ENCODE measurements at places on chromosomes 5 and 9.

- H3K36me3 ChIP-seq: no peaks in the 10 kb centered on the region
- no peaks in the 10 kb centered on the region for H3K27me3 ChIP-seq
- DNase-seq: peak; percentile 39
- H3K27ac ChIP-seq: peak overlapping the region; percentile 81
Observed at GRCh38 chr9:120412425-120412951, 167.5 kb downstream of the CDK5RAP2 start.

DNA sequence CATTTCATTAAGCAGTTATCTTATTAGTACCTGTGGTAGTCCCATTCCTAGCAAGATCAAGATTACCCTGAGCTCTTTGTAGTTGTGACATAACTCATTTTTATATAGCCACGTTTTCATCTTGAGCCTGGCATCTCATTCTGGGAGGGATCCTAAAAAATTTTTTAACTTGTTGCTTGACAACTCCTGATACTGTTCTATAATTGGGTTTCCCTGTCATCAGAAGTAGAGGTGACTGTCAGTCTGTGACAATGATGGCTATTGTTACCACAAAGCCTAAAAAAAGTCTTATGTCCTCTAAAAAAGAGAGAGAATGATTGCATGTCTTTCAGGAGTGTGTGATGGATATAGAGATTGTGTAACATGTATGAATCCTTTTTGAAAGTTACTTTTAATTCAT is 164.8 kb downstream of the SGCD start:
- no peaks in the 10 kb centered on the region for H3K27me3 ChIP-seq
- H3K4me3 ChIP-seq: no peak overlapping the region
- no peak overlapping the region for H3K27ac ChIP-seq
- no peaks in the 10 kb centered on the region for H3K4me1 ChIP-seq
- DNase-seq: no peak

- no peak overlapping the region for H3K4me3 ChIP-seq
- no peaks in the 10 kb centered on the region for H3K27me3 ChIP-seq
- no peaks in the 10 kb centered on the region for H3K36me3 ChIP-seq
- no peaks in the 10 kb centered on the region for H3K4me1 ChIP-seq
- H3K27ac ChIP-seq: no peak overlapping the region
Observed at GRCh38 chr9:134923466-134923865, 5.8 kb upstream of the FCN1 start.

GRCh38 chr5:106814961-106815360 is 855.8 kb downstream of the EFNA5 start:
- no peaks in the 10 kb centered on the region for H3K27me3 ChIP-seq
- H3K27ac ChIP-seq: no peak overlapping the region
- DNase-seq: no peak
- no peaks in the 10 kb centered on the region for H3K4me1 ChIP-seq

- H3K4me1 ChIP-seq: no peaks in the 10 kb centered on the region
- H3K36me3 ChIP-seq: peaks cover 12% of the 10 kb centered on the region
- no peaks in the 10 kb centered on the region for H3K27me3 ChIP-seq
- H3K4me3 ChIP-seq: no peak overlapping the region
Observed at GRCh38 chr9:135822374-135822755, 85.0 kb downstream of the CAMSAP1 start.

DNA sequence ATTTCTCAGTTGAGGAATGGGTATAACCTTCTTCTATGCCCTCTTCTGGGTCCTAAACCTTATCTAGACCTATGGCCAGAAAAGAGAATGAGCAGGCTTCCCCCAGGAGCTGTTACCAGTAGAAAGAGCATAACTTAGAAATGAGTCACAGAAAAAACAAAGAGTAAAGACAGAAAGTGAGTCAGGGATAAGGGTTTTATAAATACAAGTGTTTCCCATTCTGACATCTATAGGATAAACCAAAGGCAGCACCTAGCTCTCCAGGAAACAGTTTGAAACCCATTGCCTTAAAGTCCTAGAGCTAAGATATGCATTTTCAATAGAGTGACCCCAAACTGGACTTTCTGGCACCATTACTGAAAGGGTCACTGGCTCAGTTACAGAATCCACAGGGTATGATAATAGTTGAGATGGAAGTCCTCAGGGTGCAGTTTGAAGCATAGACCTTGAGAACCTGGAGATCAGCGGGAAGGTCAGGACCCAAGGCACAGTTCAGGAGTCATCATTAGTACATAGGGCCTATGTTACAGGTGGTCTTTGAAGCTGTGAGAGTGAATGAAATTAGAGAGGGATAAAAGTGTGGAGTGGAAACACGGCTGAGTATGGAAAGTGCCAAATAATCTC is 42.7 kb upstream of the LIFR start:
- DNase-seq: no peak
- no peak overlapping the region for H3K4me3 ChIP-seq
- no peaks in the 10 kb centered on the region for H3K4me1 ChIP-seq
- peaks cover 60% of the 10 kb centered on the region for H3K27me3 ChIP-seq
- no peak overlapping the region for H3K27ac ChIP-seq

GRCh38 chr9:18495065-18495464 is 21.1 kb downstream of the ADAMTSL1 start:
- peaks cover 28% of the 10 kb centered on the region for H3K4me1 ChIP-seq
- H3K4me3 ChIP-seq: no peak overlapping the region
- DNase-seq: no peak
- no peaks in the 10 kb centered on the region for H3K27me3 ChIP-seq
- H3K36me3 ChIP-seq: no peaks in the 10 kb centered on the region
- H3K27ac ChIP-seq: no peak overlapping the region

DNA sequence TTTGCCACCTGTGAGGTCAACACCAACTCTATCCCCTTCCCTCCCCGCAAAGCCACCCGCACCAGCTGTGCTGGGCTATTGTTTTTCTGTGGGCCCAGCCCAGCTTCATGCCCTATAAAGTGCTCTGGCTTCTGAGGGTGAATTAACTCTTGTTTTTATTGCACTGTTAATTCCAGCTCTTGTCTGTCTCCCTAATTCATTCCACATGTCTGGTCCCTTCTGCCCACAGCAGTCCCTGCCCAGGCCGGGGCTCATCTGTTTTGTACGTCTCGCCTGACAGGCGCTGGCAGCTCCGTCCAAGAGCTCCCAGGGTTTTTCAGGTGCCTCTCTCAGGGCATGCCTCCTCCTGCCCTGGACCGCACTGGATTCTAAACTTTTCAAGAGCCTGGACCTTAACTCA is 118.9 kb downstream of the PDZD2 start:
- no peaks in the 10 kb centered on the region for H3K27me3 ChIP-seq
- no peak overlapping the region for H3K4me3 ChIP-seq
- DNase-seq: no peak
- H3K4me1 ChIP-seq: peaks cover 36% of the 10 kb centered on the region
- no peaks in the 10 kb centered on the region for H3K36me3 ChIP-seq

GRCh38 chr9:14593406-14593805 is 99.8 kb downstream of the ZDHHC21 start:
- no peak overlapping the region for H3K27ac ChIP-seq
- H3K4me3 ChIP-seq: no peak overlapping the region
- no peak for DNase-seq
- H3K27me3 ChIP-seq: no peaks in the 10 kb centered on the region
- H3K4me1 ChIP-seq: no peaks in the 10 kb centered on the region

DNA sequence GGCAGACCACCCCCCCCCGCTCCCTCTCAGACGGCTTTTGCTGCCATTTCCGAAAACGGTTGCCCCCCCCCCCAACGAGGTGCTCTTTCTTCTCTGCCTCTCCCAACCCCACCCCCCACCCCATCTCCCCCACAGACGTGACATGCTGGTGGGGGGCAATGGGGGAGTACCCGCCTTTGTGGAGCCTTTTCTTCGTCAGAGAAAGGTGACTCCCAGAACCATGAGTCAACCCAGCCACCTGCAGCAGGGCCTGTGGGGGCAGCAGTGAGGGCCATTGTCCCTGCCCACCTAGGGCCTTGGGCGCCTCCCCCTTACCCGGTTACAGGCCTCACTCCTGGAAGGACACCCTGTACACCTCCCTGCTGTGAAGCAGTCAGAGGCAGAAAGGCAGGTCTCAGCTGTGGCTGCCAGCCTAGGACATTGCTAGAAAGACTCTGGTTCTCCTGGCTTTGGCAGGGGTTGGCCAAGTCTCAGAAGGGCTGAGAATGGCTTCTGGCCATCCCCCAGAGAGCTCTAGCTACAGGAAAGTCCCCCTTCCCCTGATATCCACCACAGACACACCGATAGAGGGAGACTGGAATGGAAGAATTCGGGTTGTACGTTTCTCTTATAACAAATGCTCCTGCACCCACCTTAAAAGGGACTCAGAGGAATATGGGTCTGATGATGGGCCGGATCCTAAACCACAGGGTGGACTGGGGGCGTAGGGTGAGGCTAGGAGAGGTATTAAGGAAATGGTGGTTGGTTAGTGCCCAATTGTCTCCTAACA is 2.2 kb downstream of the DNAJB5 start:
- H3K27ac ChIP-seq: no peak overlapping the region
- no peaks in the 10 kb centered on the region for H3K27me3 ChIP-seq
- H3K4me1 ChIP-seq: peaks cover 20% of the 10 kb centered on the region
- peak; percentile 38 for DNase-seq
- no peaks in the 10 kb centered on the region for H3K36me3 ChIP-seq

DNA sequence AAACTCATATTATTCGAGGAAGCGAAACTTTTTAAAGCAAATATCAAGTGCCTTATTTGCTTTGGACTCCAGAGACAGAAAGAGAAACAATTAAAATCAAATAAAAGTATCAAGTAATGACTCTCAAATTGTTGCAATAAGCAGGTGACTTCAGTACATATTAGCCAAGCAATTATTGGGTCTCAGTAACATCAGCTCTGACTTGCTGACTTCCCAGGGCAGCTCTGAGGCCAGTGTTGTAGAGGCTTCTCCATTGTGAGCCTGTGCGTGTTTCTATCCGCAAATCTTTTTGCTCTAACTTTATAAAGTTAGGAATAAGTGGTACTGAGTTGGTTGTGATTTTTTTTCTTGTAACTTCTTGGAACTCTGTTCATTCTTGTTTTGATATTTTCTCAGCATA is 186.8 kb upstream of the PRLR start:
- H3K36me3 ChIP-seq: no peaks in the 10 kb centered on the region
- H3K27ac ChIP-seq: no peak overlapping the region
- no peak for DNase-seq
- no peaks in the 10 kb centered on the region for H3K27me3 ChIP-seq
- H3K4me3 ChIP-seq: no peak overlapping the region

DNA sequence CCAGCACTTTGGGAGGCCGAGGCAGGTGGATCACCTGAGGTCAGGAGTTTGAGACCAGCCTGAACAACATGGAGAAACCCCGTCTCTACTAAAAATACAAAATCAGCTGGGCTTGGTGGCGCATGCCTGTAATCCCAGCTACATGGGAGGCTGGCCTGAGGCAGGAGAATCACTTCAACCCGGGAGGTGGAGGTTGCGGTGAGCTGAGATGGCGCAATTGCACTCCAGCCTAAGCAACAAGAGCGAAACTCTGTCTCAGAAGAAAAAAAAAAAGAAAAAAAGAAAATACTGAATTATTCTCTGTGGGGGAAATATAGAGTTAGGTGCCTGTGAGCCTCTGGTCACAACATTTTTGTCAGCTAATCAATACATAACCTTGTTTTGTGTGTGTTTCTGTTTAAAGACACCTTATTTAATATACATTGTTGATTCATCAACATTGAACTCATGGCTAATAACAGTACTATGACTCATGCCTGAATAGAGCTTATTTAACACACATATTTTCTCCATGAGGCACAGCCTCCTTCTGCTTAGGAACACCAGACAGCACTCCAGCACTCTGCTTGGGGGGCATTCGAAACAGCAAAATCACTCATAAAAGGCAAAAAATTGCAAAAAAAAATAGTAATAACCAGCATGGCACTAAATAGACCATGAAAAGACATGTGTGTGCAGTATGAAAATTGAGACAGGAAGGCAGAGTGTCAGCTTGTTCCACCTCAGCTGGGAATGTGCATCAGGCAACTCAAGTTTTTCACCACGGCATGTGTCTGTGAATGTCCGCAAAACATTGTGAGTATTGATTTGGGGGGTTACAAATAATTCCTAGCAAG is at the start of gene IL31RA:
Gene IL31RA (plus strand): TSS at position 519 of the 836 bp plus-strand sequence. CDS start 214 bp downstream, at position 733.
- H3K27me3 ChIP-seq: no peaks in the 10 kb centered on the region
- H3K4me3 ChIP-seq: no peak within 1 kb of the TSS
- no peaks in the 10 kb centered on the region for H3K36me3 ChIP-seq

GRCh38 chr5:6540111-6540827 is 91.6 kb downstream of the UBE2QL1 start:
- H3K4me3 ChIP-seq: no peak overlapping the region
- H3K36me3 ChIP-seq: no peaks in the 10 kb centered on the region
- DNase-seq: no peak
- H3K27ac ChIP-seq: no peak overlapping the region
- H3K4me1 ChIP-seq: peaks cover 1% of the 10 kb centered on the region

DNA sequence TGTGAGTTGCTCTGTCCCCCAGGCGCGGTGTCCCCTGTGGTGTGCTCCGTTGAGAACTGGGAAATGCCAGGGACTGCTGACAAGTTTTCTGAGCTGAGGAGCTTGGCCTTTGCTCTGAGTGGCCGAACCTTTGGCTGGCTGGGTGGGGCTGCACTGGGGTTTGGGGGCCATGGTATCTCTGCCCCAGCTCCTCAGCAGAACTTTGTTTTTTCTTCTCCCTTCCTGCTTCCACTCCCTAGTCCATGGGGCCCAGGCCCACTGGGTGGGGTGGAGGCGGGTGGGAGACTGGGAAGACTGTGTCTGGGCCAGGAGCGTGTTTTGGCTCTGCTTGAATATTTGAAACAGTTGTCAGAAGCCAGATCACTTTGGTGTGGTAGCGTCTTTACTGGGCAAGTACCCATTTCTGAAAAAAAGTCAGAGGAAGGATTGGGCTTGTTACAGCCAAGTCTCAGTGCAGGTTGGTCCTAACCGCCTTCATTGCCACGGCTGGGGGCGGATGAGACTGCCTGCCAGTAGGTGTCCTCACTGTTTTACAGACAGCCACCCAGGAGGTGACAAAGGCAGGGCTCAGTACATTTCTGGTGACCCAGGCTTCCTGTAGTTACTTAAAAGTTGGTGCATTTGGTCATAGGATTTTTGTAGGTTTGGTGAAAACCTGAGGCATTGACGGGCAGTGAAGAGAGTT is 92.7 kb downstream of the DAB2IP start:
- no peaks in the 10 kb centered on the region for H3K27me3 ChIP-seq
- H3K27ac ChIP-seq: no peak overlapping the region
- DNase-seq: peak; percentile 46
- peak overlapping the region; percentile 36 for H3K4me3 ChIP-seq
- H3K36me3 ChIP-seq: no peaks in the 10 kb centered on the region

DNA sequence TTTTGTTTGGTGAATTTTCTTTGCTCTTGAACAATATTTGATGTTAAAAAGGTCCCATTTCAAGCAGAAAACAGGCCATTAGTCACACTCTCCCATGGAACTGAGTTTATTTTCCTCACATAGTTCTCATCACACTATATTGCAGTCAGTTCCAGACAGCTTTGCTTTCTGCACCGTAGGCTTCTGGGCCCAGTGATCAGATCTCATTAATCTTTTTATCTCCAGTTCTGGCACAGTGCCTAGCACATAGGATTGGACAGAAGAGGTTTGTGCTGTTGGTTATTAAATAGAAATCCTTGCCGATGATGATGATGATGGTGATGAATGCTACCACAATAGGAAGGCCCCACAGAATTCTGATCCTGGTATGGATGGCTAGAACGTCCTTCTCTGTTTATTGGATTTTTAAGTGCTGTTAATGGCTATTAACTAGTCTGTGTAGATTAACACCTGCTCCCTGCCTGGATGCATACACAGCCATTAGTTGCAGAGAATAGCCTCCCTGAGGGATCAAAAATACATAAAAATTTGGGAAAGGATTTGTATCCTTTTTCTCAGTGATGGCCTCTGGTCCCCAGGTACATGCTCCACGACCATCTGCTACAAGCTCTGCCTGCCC is 52.0 kb upstream of the NTRK2 start:
- DNase-seq: no peak
- H3K4me3 ChIP-seq: no peak overlapping the region
- H3K36me3 ChIP-seq: no peaks in the 10 kb centered on the region
- no peaks in the 10 kb centered on the region for H3K27me3 ChIP-seq
- no peak overlapping the region for H3K27ac ChIP-seq
- H3K4me1 ChIP-seq: peaks cover 7% of the 10 kb centered on the region

Data from neural progenitor cell (in vitro differentiated cells).